ENCODE measurements at places on chromosomes 16 and 17.

DNA sequence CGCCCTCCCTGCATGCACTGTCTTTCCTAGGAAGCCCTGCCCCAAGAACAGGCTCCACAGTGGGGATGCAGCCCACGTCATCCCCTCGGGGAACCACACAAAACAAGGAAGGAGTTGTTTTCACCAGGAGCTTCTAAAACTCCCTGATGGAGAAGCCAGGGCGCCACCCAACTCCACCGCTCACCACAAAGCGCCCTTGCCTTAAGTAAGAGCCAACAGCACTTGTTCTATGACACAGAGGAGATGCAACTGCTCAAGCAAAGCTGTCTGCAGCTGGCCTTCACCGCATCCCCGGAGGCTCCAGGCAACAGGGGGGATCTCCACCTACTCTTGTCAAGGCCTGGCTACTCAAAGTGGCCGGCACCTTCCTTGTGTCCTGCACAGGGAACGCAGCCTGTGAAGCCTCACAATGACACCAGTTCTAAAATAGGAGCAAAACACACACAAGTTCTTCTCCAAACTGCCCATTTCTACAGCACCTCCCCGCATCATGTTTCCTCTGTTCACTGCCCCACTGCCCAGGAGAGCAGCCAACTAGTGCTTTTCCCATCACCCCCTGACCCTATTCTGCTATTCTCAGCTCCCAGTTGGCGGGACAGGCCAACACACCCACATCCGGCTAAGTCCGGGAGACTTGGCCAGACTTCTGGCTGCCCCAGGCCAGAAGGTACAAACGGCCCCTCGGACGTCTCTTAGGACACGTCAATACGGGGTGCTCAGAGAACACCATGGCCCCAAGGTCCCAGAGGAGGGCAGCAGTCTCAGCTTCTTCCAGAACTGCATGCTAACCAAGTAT is 24.2 kb downstream of the MPG start:
- no peak for DNase-seq

DNA sequence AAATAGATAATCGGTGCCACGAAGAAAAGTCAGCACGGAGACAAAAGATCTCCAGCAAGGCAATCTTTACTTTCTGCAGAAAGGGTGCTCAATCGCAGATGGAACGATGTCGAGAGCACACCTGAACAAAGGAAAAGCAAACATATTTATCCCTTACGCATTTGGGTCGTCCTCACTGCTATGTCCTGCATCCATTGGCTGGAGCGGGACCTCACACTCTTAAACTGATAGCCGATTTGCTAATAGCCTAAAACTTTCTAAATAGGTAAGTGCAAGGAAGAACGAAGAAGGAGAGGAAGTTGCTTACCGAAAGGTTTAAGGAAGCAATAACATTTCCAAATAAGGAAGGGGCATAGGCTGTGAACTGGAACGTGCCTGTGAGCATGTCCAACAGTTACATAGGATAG is 1.2 kb upstream of the AKAP10 start:
- DNase-seq, result no peak

GRCh38 chr16:12881740-12882139 is 19.7 kb upstream of the SHISA9 start:
- DNase-seq, result no peak

GRCh38 chr16:66478733-66479511 is 51.8 kb downstream of the BEAN1 start:
- DNase-seq, result peak; percentile 81

GRCh38 chr17:58755577-58756245 is at the start of gene PPM1E:
Gene PPM1E (plus strand): TSS chr17:58755854.
- DNase-seq, result peak; percentile 35

DNA sequence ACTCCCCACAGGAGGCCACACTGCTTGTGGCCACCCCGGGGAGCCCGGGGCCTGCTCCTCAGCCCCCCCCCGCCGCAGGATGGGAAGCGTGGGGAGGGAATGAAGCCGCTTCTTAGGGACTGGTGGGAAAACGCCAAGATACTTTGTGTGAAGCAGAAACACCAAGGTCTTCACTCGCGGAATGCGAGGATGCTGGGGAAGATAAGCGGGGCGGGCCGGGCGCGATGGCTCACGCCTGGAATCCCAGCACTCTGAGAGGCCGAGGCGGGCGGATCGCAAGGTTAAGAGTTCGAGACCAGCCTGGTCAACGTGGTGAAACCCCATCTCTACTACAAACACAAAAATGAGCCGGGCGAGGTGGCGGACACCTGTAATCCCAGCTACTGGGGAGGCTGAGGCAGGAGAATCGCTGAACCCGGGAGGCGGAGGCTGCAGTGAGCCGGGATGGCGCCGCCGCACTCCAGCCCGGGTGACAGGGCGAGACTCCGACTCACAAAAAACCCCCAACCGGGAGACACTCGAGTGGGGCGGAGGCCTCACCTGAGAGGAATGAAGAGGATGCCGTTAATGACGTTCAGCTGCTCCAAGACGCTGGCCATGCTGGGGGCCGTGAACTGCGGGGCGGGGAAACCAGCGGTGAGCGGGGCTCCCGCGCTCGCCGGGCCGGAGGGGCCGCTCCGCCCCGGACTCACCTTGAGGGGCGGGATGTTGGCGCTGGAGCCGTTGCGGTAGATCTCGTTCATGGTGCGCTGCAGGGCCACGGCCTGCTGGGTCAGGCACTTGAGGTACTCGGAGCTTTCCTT is 20.3 kb downstream of the CLUH start:
- DNase-seq, result no peak

- DNase-seq, result no peak
Observed at GRCh38 chr17:4994081-4994595, 3.2 kb downstream of the INCA1 start.

DNA sequence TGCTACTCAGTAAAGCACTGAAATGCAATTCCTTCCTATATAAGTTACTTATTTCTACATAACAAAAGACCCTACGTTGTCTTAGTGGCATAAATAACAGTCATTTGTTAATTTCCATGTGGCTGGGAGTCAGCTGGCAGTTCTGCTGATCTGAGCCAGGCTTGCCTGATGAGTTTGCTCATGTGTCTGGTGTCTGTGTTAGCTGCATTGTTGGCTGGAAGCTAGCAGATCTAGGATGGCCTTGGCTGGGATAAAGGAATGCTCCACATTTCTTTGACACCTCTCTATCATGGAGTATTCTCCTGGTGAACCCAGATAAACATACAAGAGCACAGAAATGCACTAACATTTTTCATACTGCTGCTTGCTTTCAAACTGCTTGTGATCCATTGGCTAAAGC is 264.4 kb upstream of the MON1B start:
- no peak for DNase-seq

DNA sequence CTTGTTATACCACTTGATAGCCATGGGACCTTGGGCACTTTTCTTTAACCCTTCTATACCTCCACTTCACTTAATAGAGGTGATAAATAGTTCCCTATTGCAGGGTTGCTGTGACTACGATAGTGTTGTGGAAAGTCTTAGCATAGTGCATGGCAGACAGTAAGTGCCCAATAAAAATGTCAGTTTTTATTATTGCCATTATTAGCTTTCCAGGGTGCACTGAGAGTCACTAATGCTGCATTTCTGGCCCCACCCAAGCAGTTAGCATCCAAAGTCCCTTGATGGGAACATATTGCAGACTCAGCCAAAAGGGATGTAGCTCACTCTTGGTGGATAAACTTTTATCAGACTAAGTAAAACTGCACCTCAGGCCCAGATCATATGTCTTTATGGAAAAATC is 41.5 kb upstream of the TEKT3 start:
- DNase-seq, result no peak

- DNase-seq, result no peak
Observed at GRCh38 chr16:5903832-5904231, 806.2 kb upstream of the EEF2KMT start.

DNA sequence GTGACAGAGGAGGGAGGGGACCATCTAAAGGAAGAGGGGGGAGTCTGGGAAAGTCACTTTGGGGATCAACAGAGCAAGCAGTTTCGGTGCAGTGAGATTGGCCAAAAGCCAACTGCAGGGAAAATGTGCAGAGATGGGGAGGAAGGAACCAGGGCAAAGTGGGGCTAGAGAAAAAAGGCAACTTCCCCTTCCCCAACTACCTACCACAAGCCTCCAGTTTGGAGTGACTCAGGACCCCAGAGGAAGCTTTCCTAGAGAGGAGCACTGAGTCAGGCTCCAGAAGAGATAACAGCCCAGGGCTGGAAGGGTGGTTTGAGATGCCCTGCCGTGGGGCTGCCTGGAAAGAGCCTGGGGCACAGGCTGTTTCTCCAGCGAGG is 6.9 kb upstream of the CD300LD start:
- DNase-seq, result no peak

- no peak for DNase-seq
Observed at GRCh38 chr16:28087675-28088300, 24.3 kb upstream of the GSG1L start.

DNA sequence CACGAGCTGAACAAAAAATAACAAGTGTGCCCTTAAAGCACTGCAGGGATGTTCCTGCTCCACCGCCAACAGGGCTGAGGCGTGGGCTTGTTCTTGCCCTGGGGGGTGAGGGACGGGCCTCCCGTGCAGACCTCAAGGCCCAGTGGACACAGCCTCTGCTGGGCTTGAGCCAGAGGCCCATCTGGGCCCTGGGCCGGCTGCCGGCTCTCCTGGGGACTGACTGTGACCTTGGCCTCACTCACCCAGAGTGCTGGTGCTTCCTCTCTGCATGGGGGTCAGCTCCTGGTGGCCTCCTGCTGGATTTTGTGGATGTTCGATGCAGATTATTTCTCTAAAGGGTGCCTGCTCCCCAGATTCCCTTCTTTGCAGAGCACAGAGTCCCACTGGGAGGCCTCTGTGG is 54.2 kb upstream of the CDR2 start:
- no peak for DNase-seq

- DNase-seq, result no peak
Observed at GRCh38 chr17:76314392-76315227, 6.5 kb upstream of the QRICH2 start.

DNA sequence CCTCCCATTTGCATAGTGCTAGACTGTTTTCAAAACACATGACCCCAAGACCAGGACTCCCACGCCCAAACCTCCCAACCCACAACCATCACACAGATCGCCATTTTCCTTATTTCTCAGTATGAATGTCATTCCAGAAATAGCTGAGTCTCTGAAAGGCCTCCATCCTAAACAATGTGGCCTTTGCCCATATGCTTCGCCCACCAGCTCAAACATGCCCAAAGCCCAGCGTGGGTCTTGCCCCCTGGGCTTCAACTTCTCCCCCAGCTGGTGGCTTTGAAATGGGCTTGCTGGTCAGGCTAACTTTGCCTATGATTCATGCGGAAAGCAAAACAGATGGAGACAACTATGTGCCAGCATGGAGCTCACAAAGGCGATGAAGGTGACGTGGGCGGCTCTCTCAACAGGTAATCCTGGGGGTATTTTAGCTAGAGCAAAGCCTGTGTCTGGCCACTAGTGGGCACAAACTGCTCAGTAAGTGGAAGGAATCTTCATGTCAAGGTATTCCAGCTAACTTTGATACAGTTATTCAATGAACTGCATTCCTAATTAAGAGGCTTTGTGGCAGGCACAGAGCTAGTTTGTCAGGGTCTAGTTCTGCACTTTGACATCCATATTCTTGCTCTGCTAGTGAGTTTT is 17.1 kb downstream of the PMP22 start:
- DNase-seq, result no peak

- DNase-seq, result no peak
Observed at GRCh38 chr16:56625943-56626654, 518 bp downstream of the MT1E start.

DNA sequence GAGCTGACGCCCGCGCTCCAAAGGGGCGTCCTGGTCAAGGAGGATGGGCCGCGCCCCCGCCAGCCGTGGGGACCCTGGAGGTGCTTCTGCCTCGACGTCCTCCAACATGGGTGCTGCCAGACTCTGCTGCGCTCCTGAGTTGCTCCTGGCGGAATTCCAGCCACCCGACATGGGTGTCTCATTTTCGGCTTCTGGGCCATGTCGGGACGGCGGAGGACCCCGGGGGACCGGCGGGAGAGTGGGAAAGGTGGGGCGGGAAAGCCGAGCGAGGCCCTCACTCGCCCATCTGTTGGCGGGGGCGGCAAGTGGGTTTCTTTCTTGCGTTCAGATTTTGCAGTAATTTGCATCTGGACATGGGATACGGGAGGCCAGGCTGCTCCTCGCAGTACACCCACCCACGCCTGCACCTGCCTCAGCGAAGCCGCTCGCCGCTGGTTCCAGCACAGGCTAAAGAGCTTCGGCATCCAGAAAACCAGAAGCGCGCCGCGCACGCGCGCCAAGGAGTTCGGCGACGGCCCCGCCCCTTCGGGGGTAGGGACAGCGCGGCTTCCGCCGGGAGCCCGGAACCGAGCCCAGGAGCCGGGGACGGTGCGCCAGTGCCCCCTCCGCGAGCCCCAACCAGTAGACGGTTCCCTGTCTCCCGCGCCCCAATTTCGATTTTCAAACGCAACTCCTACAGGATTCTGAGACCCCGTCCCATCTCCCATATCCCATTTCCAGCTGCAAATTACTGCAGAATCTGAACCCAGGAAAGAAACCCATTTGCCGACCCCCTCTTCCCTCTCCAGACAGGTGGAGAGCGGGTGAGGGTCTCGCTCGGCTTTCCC is at the start of gene ARMC7:
ARMC7 (plus strand) TSS at position 563 of the 827 bp plus-strand sequence. CDS start 320 bp downstream, outside the sequence.
- DNase-seq, result peak; percentile 92

- DNase-seq, result no peak
Observed at GRCh38 chr16:57830890-57831484, 28.7 kb upstream of the KIFC3 start.

DNA sequence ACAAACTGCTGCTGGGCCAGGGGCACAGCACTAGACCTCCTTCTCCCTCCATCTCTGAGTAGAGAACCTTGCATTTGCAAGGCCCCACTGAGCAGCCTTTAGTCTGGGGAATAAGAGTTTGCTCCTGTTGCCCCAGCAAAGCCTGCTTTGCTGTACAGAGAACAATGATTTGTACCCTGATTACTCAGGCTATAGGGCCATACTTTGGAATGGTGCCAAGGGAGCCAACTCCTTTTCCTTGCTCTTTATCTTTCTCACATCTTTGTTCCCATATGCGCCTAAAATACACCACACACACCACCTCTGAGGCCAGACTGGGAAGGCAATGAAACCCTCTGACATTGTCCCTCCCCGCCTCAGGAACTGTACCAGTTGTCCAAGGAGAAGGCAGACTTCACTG is 21.2 kb downstream of the LIG3 start:
- no peak for DNase-seq

GRCh38 chr16:57749101-57749692 is 13.6 kb downstream of the KATNB1 start:
- no peak for DNase-seq

- no peak for DNase-seq
Observed at GRCh38 chr17:57077000-57077399, 8.0 kb upstream of the AKAP1 start.

DNA sequence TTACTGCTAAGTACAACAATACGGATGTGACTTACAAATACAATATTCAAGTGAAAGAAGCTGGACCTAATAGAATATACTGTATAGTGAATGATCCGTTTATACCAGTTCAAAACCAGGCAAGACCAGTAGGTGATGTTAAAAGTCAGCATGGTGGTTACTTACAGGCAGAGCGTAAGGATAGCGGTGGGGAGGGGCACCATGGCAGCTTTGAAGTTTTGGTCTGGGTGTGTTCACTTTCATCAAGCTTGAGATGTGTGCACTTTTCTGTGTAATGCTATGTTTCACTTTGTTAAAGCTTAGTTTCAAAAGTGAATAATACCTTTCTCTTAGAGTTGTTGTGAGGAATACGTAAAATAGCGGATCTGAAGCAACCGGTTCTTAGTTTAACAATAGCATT is 16.5 kb upstream of the SLC35G3 start:
- no peak for DNase-seq

GRCh38 chr16:10405386-10405939 is 19.6 kb downstream of the ATF7IP2 start:
- no peak for DNase-seq
